ENCODE measurements at places on chromosomes 5 and 9.
A peak's percentile ranks its signal among the peaks of the same experiment; 100 is the strongest.

DNA sequence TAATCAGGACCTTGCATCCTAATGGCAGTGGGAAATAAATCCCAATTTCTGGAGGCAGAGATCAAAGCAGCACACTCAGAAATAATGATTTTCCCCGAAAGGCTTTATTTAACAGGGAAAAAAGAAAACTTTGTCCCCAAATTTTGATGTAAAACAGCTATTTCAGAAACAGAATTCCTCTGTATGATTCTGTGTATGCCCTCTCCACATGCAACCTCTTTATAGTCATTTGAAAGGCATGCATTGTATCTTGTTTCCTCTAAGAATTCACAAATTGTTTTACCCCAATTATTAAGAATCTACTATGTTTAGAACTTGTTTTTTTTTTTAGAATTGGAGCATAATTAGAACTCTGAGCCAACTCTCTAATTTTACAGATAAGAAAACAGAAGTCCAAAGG lies 2.7 kb upstream of the PTAR1 start:
- no peak for DNase-seq

DNA sequence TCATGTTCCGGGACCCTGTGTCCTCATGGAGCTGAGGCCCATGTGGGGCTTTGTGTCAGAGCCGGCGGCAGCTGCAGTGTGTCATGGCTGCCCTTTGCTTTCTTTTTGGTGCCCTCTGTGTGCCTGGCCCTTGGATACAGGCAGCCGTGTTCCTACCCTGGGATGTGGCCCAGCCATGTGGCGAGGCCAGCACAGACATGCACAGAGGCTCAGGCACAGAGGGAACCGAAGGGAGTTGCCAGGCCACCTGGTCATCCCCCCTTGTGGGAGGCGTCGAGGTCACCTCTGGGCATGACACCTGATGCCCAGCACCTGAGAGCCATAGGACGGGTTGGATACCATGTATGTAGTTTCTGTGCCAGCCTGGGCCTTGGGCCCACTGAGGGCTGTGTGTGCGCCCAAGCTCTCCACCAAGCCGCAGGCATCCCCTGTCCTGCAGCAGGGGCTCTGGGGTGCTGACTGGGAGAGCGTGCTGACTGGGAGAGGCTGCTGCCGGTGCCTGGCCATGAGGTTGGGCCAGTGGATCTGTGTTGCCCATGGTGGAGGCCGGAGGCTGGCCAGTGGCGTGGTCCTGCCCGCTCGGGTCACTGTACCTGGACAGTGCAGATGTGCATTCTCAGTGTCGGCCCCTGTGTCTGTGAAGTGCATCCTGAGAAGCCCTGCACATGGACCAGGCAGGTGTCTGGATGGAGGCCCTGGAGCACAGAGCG lies 4.8 kb downstream of the NKD2 start:
- DNase-seq = no peak

GRCh38 chr5:11322133-11322532 lies 561.1 kb upstream of the DAP start:
- no peak for DNase-seq

- no peak for DNase-seq
Observed at GRCh38 chr9:121741228-121741918, 89.9 kb downstream of the DAB2IP start.

DNA sequence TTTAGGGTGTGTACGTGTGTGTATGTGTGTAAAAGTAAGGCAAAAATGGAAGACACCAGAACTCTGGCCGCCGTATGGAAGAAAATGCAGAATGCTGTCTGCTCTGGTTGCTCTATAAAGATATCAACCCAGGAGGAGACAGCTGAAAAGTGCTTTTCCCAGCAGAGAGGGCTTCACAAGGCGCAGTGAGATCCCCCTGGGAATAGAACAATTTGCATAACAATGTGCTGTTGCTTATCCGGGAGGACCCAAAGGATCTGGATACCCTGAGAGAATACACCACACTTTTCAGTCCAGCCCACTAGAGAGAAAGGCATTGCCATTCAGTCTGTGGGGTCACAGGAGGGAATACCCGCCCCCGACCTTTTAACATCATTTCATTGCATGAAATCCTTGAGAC lies 230.6 kb downstream of the EBF1 start:
- DNase-seq = no peak

- no peak for DNase-seq
Observed at GRCh38 chr5:127216143-127216542, 74.5 kb upstream of the MEGF10 start.

DNA sequence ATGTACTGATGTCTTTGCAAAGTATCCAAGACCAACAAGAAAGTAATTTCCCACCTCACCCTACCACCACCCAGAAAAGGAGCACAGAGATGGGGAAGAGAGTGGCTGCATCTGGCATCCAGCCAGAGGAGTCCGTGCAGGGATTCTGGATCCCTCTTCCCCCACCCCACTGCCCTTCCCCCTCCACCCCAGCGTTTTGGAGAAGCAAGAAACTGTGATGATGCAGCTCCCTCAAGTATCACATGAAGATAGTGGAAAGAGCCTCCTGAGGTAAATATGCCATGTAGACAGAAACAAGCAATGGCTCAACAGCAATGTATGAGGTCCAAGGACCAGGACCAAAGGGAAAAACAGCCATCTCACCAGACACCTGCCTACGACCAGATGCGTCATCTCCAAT lies 153.8 kb downstream of the DEPDC1B start:
- no peak for DNase-seq

DNA sequence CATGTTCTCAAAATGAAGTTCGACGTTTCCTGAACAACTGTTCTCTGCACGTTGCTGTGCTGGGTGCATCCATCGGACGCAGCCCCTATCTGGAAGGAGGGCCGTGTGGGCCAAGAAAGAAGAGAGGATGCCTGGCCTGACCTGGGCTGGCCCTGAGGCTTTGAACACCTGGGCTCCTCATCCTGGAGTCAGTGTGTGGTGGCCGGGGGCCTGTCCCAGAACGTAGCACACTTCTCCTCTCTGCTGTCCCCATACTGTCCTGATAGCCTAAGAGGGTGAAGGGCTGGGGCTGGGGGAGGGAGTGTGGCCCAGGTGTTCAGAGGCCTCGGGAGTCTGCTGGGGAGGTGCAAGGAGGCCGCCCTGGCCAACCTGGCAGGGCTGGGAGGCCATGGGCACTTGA lies 21.5 kb downstream of the COL5A1 start:
- no peak for DNase-seq

DNA sequence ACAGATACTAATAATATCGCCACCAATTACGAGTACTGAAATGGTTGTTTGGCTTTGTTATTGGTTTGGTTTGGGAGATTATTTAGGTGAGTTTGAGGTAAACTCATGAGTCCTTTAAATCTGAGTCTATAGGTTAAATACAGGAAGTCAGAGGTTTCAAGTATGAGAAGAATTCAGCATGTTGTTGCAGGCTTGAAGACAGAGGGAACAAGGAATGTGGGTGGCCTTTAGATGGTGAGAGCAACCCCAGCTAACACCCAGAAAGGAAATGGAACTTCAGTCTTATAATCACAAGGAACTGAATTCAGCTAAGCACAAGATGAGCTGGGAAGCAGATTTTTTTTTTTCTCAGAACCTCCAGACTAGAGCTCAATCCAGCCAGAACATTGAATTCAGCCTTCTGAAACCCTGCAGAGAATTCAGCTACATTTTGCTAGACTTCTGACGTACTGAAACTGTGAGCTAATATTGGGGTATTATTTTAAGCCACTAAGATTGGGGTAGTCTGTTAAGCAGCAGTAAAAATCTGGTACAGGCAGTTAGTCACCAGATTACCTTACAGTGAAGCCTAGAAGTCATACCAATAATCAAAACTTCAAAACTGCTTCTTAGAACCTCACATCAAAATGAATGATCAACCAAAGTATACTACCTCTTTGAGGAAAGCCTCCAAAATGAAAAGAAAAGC lies 216.0 kb upstream of the PUM3 start:
- no peak for DNase-seq

DNA sequence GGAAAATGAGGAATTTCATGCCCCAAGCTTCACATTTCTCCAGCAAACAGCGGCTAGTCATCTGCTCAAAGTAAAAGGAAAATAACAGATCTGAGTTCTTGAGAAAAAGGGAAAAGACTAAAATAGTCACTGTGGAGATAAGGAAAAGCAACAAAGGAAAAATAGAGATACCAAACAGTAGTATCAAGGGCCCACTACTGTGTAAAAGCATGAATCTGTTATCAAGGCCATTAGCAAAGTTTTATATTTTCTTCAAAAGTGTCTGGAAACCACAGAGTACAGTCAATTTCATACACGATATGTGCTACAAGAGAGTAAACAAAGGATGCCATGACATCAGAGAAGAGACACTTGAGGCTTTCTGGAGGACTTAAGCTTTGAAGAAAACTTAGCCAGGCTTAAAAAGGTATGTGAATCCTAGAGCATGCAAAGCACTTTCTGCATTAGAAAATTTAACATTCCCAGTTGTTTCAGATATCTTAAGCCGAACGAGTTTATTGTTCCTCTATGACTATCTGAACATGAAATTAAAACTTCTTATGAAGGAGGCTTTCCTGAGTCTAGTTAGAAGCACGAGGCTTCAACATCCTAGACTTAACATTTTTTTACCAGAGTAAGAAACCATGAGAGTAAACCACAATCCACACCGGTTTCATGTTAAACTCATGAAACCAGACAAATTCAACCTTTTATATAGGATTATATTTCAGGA lies 1.2 kb downstream of the TTC33 start:
- DNase-seq = no peak

DNA sequence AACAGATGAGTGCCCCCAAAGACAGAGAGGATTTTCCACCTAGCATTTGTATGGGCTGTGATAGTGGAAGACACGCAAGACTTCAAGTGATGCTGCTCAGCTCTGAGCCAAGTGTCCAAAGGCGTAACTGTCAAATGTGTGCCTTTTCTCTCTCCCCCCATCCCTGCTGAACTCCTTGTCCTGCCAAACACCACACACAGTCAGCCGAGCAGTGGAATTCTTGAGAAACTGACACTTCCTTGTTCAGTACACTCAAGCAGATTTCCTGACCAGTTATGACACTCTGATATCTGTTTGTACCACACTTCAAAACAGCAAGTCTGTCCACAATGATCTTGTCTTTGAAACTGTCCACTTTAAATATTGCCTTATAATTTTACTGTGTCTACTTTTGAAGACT lies 166.4 kb downstream of the PIK3R1 start:
- no peak for DNase-seq

- no peak for DNase-seq
Observed at GRCh38 chr9:17330097-17330496, 195.3 kb downstream of the CNTLN start.

DNA sequence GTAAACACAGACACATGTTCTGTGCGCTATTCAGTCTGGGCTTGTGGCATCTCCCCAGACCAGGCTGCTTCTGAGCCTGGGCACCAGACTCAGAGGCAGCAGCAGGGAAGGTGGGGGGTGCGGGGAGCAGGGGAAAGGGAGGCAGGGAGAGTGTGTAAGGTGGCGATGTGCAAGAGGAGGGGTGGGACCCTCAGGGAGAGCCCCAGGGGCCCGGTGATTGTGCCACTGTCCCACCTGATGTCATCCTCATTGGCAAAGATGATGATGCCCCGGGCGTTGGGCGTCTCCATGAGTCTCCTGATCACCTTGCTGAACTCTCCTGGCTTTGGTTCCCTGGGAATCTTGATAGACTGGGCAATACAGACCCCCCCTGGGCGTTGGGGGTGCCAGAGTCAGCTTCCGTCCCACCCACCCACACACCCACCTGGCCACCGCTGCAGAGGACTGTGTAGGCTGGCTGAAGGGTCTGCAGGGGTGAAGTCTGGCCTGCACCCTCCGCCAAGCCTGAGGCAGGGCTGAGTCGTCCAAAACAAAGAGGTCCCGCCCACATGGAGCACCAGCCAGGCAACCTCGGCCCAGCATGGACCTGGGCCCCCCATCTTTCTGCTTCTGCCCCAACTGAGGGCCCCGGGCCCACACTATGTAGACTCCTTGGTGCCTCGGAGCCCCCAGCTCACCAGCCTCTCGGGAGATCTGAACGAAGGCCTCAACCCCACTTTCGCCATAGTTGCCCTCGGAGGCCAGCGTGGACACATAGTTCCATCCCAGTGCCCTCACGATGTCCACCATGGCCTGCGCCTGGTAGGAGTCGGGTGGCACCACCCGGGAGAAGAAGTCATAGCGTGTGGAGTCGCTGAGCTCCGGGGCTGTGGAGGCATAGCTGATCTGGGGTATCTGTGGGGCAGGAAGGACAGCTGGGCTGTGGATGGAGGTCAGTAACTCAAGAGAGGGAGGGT lies 3.7 kb downstream of the GRM6 start:
- DNase-seq = no peak

GRCh38 chr5:127899214-127899610 lies 184.4 kb upstream of the SLC12A2 start:
- DNase-seq = no peak

GRCh38 chr5:131719564-131719963 lies 77.3 kb downstream of the FNIP1 start:
- DNase-seq = no peak

DNA sequence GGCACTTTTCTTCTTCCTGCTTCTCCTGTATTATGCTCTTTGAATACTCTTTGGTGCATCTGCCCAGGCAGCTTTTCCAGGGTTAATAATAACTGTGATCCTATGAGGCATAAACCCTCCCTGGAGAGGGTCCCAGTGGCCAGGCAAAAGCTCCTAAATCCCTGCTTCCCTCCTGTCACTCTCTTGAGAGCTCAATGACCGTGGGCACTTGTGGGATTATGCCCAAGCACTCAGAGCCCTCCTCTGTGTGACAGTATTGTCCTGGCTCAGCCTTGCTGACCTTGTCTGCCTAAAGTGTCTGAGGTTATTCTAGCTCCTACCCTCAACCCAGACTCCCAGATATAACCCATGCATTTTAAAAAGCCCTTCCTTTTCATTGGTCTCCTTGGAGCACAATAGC lies 51.9 kb downstream of the GALNT10 start:
- no peak for DNase-seq

GRCh38 chr9:1535051-1535450 lies 480.1 kb upstream of the SMARCA2 start:
- DNase-seq = no peak

GRCh38 chr9:15670246-15670645 lies 117.4 kb downstream of the CCDC171 start:
- DNase-seq = no peak

GRCh38 chr5:114438471-114438870 lies 76.6 kb downstream of the KCNN2 start:
- no peak for DNase-seq

DNA sequence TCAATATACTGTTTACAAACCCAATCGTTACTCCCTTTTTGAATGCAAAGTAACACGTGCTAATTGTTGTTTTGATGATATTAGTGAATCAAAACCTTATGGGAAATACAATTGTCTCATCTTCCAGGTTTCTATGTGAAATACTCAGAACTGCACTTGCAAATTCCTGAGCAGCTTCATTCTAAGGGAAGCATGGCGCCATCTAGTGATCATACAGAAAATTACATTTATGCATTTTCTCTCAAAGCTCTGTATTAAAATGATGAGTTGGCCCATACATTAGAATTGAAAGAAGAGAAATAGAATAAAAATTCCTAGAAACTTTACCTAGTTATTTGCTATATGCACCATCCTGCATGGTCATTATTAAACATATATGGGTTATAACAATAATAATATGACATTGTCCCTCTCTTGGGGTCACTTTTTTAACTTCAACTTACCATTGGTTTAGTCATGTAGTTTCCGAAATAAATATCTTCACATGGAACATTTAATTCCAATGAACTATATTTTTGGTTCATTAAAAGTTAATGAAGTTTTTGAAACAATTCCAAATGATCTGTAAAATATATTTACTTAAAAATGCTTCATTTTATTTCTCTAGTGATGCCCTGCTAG lies 220.0 kb downstream of the PDE4D start:
- DNase-seq = peak; percentile 40
